Stimulated activated naive CD8-positive, alpha-beta T cell treated with anti-CD3 and anti-CD28 coated beads, Interleukin-15, amount 100 ng/mL, for 72 hours (primary cell): ENCODE measurements at places on chromosomes 3 and 15.

DNA sequence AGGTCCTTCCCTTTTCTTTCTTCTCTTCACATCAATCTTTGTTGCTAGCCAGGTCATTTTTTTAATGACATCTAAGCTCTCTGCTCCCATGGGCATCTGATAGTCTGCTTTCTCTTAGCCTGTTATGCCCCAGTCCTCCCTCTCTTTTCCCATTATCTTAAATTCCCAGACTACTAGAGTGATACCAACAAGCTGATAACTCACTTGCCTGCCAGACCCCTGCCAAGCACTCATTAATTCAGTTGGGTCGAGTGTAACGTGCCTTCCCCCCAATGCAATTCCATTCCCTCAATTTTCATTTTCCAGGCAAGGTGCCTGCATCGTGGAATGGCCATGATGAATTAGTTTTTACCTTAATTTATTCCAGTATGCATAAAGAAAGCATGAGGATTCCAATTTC lies 450.8 kb upstream of the ADAMTS9 start:
- no peak for DNase-seq

DNA sequence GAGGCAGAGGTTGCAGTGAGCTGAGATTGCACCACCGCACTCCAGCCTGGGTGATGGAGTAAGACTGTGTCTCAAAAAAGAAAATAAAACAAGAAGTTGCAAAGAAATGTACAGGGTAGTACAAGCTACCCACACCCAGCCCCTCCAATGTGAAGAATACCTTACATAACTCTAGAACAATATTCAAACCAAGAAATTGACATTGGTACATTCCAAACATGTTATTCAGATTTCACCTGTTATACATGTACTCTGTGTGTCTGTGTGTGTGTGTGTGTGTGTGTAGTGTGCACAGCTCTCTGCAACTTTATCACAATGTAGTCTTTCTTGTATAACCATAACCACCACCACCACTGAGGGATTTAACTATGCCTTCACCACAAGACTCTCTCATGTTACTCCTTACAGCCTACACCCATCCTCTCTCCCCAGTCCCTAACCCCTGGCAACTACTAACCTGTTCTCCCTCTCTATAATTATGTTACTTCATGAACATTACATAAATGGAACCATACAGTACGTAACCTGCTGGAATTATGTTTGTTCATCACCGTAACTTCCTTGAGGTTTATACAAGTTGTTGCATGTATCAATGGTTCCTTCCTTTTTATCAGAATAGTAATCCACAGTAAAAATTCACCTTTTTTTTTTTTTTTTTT lies 16.2 kb upstream of the TJP1 start:
- DNase-seq, result no peak

DNA sequence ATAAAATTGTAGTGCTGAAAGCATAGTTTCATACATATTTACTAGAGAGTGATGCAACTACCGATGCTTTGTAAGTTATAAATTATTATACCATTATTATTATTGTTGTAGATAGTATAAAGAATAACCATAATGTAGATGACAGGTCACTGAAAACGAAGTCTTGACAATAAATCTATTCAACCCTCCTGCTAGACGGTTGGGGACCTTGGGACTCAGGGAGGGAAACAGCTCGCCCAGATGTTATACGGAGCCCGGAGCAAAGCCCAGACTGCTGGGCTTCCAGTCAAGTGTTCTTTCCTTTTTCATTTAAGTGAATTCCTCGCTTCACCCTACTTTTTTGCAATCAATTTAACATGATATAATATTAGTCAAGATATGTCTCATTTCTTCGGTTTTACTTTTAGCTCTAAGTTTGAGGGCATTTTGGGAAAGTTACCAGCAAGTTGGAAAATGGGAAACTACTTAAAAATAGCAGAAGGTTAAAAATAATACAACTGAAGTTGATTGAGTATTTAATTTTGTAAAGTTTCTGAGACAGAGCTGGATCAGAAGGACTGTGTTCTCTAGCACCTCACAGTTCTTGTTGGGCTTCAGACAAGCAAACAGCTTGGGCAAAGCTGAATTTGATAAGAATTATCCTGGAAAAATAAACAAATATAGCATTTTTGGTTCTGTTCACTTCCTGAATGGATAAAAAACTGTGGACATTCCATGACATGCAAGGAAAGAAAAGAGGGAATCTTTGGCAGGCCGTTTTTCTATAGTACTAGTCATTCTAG lies 173.4 kb upstream of the TP63 start:
- no peak for DNase-seq

DNA sequence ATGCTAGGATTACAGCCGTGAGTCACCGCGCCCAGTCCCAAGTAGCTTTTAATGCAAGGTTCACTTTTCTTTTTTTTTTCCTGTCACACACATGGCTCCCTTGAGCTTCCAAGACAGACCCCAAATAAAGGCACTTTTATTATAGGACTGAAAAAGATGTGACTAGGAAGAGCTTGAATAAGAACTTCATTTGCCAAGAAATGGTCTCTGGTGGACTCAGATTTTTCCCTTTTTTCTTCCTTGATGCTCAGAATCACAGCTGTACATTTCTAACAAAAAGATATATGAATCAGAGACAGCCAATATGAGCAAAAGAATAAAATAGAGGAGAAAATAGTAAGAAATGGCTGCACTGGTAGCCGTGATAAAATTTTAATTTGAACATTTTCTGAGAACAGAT lies 337.2 kb downstream of the MAGI1 start:
- DNase-seq, result no peak

- no peak for DNase-seq
Measured at GRCh38 chr15:85063088-85063487, 81.4 kb downstream of the PDE8A start.

DNA sequence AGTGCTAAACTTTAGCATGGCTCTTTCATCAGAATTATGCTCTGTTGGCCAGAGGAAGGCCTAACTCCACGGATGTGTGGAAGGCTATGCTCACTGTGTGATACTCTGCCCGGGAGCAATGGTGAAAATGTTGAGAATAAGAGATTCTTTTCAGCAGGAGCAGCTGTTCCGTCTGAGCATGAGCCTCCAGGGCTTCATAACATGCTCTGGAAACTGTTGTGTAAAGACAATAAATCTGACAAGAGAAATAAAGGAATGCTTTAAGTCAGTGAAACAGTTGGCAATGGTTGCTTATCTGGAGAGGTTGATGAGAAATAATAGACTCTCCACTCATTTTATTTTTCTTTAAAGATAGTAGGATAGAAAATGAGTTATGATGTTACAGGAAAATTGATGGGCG lies 269.8 kb downstream of the DIPK2A start:
- DNase-seq, result no peak

- no peak for DNase-seq
Measured at GRCh38 chr3:129289201-129289921, 10.7 kb downstream of the HMCES start.

- no peak for DNase-seq
Measured at GRCh38 chr3:132284781-132285619, 32.2 kb upstream of the ACP3 start.

DNA sequence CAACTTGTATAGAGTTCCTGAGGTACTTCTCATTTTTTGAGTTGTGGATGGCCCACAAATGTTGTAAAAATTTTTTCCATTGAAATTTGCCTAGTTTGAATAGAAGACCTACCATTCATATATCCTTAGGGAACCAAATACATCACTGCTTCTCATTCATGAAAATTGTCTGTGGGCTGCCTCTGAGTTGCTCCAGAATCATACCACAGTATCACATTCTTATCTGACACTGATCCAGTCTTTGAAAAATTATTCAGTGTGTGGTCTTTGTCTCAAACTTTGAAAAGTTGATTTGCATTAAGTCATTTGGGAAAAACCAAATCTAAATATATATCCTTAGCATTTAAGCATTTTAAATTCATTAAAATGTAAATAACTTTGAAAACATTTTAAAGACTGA lies 321.1 kb downstream of the LSAMP start:
- no peak for DNase-seq

DNA sequence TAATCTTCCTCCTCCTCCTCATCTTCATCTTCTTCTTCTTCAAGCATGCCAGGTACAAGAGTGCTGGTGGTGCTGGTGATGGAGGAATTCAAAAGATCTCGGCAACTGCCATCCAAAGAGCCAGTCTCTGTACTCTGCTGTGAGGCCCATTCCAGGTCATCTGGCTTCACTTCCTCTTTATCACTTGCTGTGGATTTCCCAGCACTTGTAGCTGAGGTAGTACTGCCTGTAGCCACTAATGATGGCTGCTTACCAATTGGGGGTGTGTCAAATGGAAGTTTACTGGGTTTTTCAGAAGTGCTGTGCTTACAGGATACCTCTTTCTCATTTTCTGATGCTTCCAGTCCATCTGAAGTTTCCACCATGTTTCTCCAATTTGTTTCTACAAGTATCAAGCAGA lies 28.8 kb upstream of the SHC4 start:
- DNase-seq, result no peak

- no peak for DNase-seq
Measured at GRCh38 chr3:66885326-66886000, 112.6 kb upstream of the KBTBD8 start.

DNA sequence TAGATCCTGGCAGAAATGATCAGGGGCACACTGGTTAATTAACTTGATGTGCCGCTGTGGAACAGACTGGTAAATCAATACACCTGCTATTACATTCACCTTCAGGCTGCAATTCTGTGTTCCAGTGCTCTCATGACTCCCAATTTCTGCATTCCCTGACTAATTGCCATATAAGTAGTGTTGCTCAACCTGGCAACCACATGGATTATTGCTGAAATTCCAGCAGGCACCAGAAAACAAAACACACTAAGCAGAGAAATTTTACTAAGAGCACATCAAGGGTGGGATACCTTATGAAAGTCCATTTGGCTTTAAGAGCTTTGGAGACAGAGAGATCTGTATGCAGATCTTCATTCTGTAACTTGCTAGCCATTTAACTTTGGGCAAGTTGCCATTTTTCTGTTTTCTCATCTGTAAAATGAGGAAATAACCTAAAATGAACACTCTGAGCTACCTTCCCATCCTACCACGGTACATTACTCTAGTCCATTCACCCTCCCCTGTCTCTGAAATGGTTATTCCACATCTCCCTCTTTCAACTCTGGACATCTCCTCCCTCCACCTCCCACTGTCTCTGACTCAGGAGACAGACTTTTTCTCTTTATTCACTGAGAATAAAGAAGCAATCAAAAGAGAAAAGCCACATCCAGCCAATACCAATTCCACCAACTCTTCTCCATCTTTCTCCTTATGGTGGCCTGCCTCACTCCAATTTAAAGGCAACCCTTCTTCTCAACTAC lies 54.6 kb downstream of the STAC start:
- no peak for DNase-seq

DNA sequence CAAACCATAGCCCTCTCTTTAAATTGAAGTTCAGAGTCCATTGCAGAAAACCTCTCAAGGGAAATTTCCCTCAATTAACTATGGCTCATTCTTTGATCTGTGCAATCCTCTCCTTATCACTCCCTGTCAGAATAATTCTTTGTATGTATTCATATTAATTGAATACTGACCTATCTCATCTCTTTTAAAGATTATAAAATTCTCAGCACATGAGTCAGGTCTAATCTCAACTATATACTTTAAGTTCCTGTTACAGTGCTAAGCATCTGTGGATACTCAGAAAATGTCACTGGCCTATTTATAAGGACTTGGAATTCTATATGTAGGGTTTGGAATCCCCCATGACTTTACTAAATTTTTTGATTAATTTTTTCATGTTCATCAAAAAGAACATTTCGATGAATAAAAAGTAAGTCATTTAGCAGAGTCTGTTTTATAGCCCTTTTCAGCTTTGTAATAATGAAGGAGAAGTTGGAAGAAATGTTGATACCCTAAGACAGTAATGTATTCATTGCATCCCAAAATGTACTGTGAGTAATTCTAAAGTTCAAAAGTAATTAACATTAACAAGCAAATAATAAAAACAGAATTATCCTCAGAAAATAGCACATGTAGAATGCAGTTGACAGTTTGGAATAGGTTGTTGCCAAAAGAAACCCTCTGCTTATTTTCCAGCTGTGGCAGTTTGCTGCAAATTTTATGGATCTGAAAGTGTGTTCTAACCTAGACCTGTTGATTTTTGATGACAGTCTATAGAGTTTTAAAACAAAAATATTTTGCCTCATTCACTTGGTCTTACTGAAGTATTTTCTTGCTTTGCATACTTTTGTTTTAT lies 503.4 kb upstream of the CBLB start:
- DNase-seq, result no peak

GRCh38 chr3:195154793-195155535 lies 116.0 kb downstream of the XXYLT1 start:
- peak; percentile 19 for DNase-seq

GRCh38 chr3:153026026-153026425 lies 136.0 kb upstream of the RAP2B start:
- DNase-seq, result no peak

DNA sequence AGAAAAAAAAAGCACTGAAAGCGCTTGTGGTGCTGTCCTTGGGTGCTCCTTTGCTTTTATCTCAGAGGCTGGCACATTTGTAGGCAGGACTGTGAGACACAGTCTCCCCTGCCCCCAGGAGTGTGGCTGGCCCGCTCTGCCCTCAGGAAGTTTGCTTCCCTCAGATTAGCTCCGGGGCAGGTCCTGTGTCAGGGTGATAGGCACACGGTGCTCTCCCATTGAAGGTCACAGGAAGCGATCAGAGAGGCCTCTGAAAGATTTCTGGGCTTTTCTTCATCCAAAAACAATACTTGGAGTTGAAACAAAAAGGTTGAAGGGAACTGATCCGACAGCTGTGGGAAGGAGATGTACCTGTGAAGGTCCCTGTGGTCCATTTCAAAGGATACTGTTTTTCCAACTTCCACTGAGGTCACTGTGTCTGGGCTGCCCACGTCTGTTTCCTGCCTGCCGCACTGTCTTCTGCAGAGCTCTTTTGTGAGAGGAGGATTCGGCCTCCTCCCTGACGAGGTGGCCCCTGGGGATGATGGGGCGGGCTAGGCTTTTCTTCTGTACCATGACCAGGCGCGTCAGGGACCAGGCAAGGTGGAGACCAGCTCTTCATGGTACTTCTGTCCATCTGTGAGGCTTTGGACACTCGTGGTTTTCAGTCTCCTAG lies 330.5 kb upstream of the CTDSPL start:
- no peak for DNase-seq

- no peak for DNase-seq
Measured at GRCh38 chr3:18194431-18194830, 230.7 kb downstream of the SATB1 start.

DNA sequence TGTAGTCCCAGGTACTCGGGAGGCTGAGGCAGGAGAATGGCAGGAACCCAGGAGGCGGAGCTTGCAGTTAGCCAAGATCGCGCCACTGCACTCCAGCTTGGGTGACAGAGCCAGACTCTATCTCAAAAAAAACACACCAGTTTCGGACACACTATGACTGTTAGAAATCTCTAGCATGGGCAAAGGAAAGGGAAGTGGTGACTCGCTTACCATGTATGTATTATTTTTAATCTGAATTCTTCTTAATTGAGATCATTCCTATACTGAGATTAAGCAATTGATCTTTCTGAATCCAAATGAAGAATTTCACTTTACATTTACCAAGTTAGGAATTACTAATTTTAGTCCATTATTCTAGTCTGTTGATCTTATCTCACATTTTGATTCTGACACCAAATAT lies 459.2 kb upstream of the ALCAM start:
- DNase-seq, result no peak
